ENCODE measurements at places on chromosomes 4 and X. TPM values are rescaled to one million over a fixed set of nuclear protein-coding genes. Genes with fewer than 3 reads are reported as not detected.

DNA sequence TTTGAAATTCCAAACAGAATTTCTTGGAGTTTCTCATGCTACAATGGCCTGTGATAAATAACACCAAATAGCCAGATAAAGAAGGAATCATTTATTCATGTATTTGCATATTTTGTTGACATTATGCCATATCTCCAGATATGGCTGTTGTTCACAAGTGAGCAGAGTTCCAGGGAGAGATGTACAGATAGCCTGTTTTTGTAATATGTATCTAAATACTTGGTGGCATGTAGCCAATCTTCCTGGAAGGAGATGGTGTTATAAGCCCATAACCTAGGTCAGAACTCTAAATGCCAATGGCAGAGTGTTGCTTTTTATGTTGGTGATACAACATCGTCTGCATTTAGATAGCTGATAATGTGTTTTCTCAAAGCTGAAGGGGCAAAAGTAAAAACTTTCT is 292.2 kb downstream of the FBXO8 start:
- no peak overlapping the region for H3K27ac ChIP-seq
- H3K27me3 ChIP-seq: no peaks in the 10 kb centered on the region
- no peak overlapping the region for H3K4me3 ChIP-seq
- no peaks in the 10 kb centered on the region for H3K4me1 ChIP-seq
- no peak for DNase-seq

Gene SMAD1
- total RNA-seq: 22.6 TPM

DNA sequence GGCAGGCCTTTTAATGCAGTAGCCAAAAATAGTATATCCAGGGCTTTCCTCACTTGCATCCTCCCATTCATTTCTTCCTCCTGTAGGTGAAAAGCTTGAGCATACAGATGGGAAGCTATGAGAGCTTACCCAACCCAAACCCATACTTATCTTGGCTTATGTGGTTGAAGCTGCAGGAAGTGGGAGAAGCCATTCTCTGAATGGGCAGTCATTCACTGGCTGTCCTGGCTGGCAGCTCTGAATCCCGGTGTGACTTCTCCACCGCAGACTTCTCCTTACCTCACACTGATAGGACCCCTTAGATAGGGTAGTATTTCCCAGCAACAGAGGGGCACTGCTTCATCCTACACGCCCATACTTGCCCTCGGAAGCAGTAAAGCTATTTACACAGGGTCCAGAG is 125.4 kb downstream of the AMMECR1 start:
- no peaks in the 10 kb centered on the region for H3K4me1 ChIP-seq
- H3K4me3 ChIP-seq: no peak overlapping the region
- no peak overlapping the region for H3K27ac ChIP-seq
- H3K36me3 ChIP-seq: no peaks in the 10 kb centered on the region
- DNase-seq: no peak

DNA sequence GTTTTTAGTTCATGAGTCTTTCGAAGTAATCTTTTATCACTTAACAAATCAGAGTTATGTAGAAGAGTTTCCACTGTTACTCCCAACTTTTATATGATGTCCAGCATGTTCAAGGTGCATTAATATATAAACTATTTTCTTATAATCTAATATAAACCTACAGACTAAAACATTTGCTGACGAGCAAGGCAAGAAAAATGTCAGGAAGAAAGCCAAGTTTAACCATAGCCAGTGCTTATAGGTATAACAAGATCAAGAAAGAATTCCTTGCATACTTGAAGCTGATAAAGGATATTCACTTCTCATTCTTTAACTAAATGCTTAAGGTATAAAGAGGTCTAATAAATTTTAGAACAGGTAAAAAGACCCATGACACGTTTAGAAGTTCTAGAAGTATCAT is 167.7 kb downstream of the NPNT start:
- no peaks in the 10 kb centered on the region for H3K36me3 ChIP-seq
- no peaks in the 10 kb centered on the region for H3K4me1 ChIP-seq
- no peak overlapping the region for H3K27ac ChIP-seq
- H3K27me3 ChIP-seq: no peaks in the 10 kb centered on the region
- no peak overlapping the region for H3K4me3 ChIP-seq

Gene FREM3
- total RNA-seq: 0.11 TPM

Gene CSAG1
- not detected for total RNA-seq

- no peak overlapping the region for H3K4me3 ChIP-seq
- DNase-seq: no peak
- no peaks in the 10 kb centered on the region for H3K36me3 ChIP-seq
- no peaks in the 10 kb centered on the region for H3K27me3 ChIP-seq
- no peak overlapping the region for H3K27ac ChIP-seq
These were observed 175.2 kb upstream of the CPEB2 start for GRCh38 chr4:14827111-14827510.

GRCh38 chr4:110953191-110953590 is 330.3 kb upstream of the PITX2 start:
- no peaks in the 10 kb centered on the region for H3K36me3 ChIP-seq
- no peaks in the 10 kb centered on the region for H3K27me3 ChIP-seq
- H3K4me1 ChIP-seq: no peaks in the 10 kb centered on the region
- no peak for DNase-seq
- H3K27ac ChIP-seq: no peak overlapping the region
- H3K4me3 ChIP-seq: no peak overlapping the region

DNA sequence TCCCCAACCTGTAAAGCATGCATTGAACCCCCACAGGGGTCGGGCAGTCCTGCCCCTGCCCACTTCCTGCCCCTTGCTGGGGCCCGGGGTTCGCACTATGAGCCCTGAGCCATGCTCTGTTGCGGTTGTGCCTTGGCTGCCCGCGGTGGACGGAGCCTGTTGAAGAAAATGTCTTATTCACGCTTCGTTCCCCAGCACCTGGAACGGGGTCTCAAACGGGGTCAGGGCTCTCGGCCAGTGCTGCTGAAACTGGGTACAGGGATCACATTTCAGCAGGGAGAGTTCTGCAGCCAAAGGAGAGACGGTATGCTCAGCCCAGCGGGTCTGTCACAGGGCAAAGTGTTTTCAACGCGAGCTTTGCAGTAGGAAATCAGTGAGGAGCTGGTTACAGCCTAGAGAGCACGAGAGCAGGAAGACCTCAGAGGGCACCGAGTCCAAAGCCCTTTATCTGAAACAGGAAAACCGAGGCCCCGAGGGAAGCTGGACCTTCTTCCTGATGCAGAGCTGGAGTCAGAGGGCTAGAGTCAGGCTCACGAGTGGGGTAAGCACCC is 46.3 kb upstream of the AFAP1 start:
- no peaks in the 10 kb centered on the region for H3K27me3 ChIP-seq
- H3K4me1 ChIP-seq: no peaks in the 10 kb centered on the region
- no peak overlapping the region for H3K27ac ChIP-seq
- no peak for DNase-seq
- no peaks in the 10 kb centered on the region for H3K36me3 ChIP-seq

- H3K27ac ChIP-seq: no peak overlapping the region
- peaks cover 10% of the 10 kb centered on the region for H3K27me3 ChIP-seq
- no peak overlapping the region for H3K4me3 ChIP-seq
These were observed 47.7 kb upstream of the MGST2 start for GRCh38 chr4:139617702-139618490.

GRCh38 chr4:23455456-23456158 is 434.2 kb downstream of the PPARGC1A start:
- H3K36me3 ChIP-seq: no peaks in the 10 kb centered on the region
- peak; percentile 43 for DNase-seq
- no peak overlapping the region for H3K4me3 ChIP-seq
- peaks cover 10% of the 10 kb centered on the region for H3K4me1 ChIP-seq

DNA sequence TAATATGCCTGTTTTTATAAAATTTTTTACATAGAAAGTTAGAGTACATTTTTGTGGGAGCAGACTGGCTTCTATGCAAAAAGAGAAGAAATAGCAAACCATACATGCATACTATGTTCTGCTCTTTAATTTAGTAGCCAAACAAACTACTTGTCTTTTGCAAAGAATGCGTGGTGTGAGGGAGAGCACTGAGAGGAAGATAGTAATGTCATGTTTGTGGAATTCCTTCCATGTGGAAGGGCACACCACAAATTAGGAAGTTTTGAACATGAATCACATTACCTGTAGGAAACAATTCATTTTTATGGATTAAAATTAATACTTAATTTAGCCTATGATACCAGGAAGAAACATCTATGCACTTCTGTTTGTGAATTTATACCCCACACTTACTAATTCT is 1529.1 kb upstream of the ADGRL3 start:
- no peaks in the 10 kb centered on the region for H3K27me3 ChIP-seq
- H3K4me3 ChIP-seq: no peak overlapping the region
- no peak overlapping the region for H3K27ac ChIP-seq
- no peak for DNase-seq
- H3K4me1 ChIP-seq: no peaks in the 10 kb centered on the region

GRCh38 chr4:47462799-47463234 is 685 bp downstream of the COMMD8 start:
- H3K27ac ChIP-seq: 0 out of 2 replicates have a peak overlapping the region, but pooled peaks have one; percentile 14
- no peaks in the 10 kb centered on the region for H3K36me3 ChIP-seq
- H3K4me1 ChIP-seq: no peaks in the 10 kb centered on the region
- H3K4me3 ChIP-seq: peak overlapping the region; percentile 83

DNA sequence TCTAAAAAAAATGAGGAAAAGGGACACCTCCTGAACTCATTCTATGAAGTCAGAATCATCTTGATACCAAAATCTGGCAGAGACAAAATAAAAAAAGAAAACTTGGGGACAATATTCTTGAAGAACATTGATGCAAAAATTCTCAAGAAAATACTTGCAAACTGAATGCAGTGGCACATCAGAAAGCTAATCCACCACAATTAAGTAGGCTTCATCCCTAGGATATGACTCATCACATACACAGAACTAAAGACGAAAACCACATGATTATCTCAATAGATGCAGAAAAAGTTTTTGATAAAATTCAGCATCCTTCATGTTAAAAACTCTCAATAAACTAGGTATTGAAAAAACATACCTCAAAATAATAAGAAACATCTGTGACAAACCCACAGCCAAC is 98.3 kb downstream of the FAM47B start:
- DNase-seq: no peak
- no peak overlapping the region for H3K4me3 ChIP-seq
- H3K4me1 ChIP-seq: no peaks in the 10 kb centered on the region
- H3K36me3 ChIP-seq: no peaks in the 10 kb centered on the region
- H3K27me3 ChIP-seq: no peaks in the 10 kb centered on the region
- H3K27ac ChIP-seq: no peak overlapping the region

- H3K4me1 ChIP-seq: no peaks in the 10 kb centered on the region
- no peak for DNase-seq
- no peak overlapping the region for H3K4me3 ChIP-seq
- no peaks in the 10 kb centered on the region for H3K27me3 ChIP-seq
- H3K36me3 ChIP-seq: no peaks in the 10 kb centered on the region
These were observed 438.2 kb upstream of the PCDH7 start for GRCh38 chr4:30281986-30282385.

- no peaks in the 10 kb centered on the region for H3K27me3 ChIP-seq
- DNase-seq: no peak
- no peaks in the 10 kb centered on the region for H3K36me3 ChIP-seq
- H3K27ac ChIP-seq: no peak overlapping the region
- no peak overlapping the region for H3K4me3 ChIP-seq
These were observed 68.8 kb downstream of the ATXN3L start for GRCh38 chrX:13250826-13251580.

- H3K36me3 ChIP-seq: peaks cover 12% of the 10 kb centered on the region
- no peak overlapping the region for H3K4me3 ChIP-seq
- DNase-seq: no peak
- no peaks in the 10 kb centered on the region for H3K4me1 ChIP-seq
- H3K27ac ChIP-seq: no peak overlapping the region
- H3K27me3 ChIP-seq: no peaks in the 10 kb centered on the region
These were observed 146.1 kb downstream of the PTTG2 start for GRCh38 chr4:38106311-38106710.
